ENCODE measurements at places on chromosomes 2 and 18. TPM values are rescaled to one million over a fixed set of nuclear protein-coding genes. Genes with fewer than 3 reads are reported as not detected.

UGT1A4 gene
- not detected for polyA plus RNA-seq

DNA sequence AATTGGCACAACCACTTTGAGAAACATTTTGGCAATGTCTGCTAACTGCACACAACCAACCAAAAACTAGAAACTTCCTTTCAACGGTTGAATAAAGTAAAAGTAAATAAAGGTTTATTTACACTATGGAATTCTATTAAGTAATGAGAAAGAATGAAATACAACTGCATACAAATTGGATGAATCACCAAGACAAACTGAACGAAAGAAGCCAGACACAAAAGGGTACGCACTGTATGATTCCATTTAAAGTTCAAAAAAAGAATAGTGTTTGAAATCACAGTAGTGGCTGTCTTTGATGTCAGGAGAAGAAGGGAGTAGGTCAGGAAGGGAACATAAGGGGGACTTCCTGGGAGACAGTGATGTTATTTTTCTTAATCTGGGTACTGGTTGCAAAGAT is 46.5 kb upstream of the SULT1C3 start:
- DNase-seq = no peak
- no peak overlapping the region for H3K27ac ChIP-seq
- H3K4me3 ChIP-seq = no peak overlapping the region

DNA sequence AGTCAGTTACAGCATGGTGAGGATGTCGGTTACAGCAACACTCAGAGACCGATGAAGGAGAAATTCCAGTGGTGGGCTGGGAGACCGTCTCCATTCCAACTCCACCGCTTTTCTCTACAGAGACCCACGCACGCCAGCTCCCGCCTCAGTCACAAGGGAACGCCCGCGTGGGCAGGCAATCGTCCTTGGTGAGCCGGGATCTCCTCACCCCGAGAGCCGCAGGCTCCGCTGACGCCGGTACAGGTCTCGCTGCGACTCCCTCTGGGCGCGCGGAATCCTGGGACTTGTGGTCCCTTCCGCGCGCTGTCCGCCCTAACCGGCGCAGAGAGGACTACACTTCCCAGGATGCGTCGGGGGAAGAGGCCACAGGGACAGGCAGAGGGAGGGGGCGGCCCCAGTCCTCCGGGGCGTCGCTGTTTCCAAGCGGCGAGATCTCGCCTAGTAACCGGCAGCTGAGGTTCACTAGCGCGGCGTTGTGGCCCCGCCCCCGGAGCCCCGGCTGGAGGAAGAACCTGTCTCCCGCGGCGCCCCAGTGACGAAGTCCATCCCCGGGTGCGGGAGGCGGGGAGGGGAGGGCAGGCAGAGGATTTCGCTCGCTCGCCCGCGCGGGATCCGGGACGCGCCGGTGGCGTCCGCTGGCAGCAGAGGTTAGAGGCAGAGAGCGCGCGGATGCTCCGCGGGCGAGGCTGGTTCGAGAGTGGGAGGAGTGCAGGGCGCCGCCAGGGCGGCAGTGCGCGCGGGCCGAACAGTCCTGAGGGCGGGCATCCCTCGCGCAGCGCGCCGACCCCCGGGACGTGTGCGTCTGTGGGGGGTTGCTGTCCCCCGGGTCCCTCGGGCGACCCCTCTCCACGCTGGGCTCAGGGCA is at the start of gene EML6:
Gene EML6, plus strand, starts transcription at position 532 of the 865 bp plus-strand sequence. CDS start 1,400 bp downstream, outside the sequence.
- peaks cover 35% of the 10 kb centered on the region for H3K27me3 ChIP-seq
- peak within 1 kb of the TSS; percentile 88 for H3K27ac ChIP-seq
- peaks cover 12% of the 10 kb centered on the region for H3K4me1 ChIP-seq
- no peaks in the 10 kb centered on the region for H3K36me3 ChIP-seq
- H3K4me3 ChIP-seq = peak within 1 kb of the TSS; percentile 95

DNA sequence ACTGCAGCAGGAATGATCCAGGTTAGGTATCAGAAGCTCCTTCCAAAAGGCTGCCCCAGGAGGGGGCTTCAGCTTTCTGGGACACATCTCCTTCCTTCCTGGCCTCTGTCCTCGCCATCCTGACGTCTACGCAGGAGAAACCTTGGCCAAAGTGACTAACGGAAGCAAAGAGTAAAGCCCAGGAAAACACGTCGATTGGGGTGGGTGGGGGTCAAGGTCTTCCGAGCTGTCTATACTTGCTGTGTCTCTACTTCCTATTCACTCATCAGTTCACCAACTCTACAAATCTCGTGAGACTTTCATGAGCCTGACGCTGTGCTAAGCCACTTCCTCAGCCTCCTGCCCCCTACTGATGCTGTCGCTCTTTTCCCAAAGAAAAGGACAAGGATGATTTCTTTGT is 212.6 kb downstream of the TNS1 start:
- H3K27ac ChIP-seq = peak overlapping the region; percentile 44
- no peaks in the 10 kb centered on the region for H3K27me3 ChIP-seq
- H3K4me1 ChIP-seq = peaks cover 37% of the 10 kb centered on the region
- DNase-seq = peak; percentile 29
- peak overlapping the region; percentile 90 for H3K4me3 ChIP-seq

- no peak for DNase-seq
- no peak overlapping the region for H3K27ac ChIP-seq
- peaks cover 3% of the 10 kb centered on the region for H3K4me1 ChIP-seq
Observed at GRCh38 chr2:11768946-11769345, 22.5 kb downstream of the LPIN1 start.

DNA sequence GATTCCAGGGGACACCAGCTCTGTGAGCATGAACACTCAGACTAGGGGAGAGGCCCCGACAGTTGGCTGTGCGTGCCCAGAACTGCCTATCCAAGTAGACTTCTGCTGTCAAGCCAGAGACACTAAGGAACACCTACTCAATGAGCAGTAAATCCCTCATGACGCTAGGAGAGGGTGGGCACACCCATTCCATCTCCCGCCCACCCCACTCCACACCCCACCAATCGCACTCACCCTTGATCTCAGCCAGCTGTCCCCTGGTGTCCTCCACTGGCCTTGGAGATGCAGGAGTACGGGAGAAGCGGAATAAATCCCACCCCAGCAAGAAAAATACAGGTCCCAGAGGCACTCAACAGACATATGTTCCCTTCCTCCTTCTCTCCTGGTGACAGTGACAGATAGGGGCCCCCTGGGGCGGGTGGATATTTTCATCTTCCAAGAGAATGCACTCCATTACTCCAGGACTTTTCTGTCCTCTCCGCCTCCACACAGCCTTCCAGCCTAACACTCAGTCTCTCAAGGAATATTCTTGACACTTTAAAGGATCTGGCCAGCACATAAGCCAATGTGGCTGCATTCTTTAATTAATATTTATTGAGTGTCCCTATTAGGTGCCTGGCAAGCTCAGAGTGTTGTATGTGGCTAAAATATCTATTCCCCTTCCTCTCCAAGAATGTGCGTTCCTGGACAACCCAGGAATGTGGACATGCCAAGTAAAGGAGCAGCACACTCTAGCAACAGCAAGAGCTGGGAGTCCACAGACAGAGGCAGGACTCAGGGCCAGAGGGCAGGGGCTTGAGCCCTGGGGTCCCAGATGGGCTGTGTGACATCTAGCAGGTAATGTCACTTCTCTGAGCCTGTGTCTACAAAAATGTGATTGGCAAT is 13.1 kb upstream of the SMAD7 start:
- no peaks in the 10 kb centered on the region for H3K36me3 ChIP-seq
- peak overlapping the region; percentile 82 for H3K27ac ChIP-seq
- H3K4me1 ChIP-seq = peaks cover 5% of the 10 kb centered on the region
- no peak for DNase-seq
- no peak overlapping the region for H3K4me3 ChIP-seq
- peaks cover 16% of the 10 kb centered on the region for H3K27me3 ChIP-seq

Measured in naive B cell (primary cell).